NCI-H460 (cell line): ENCODE measurements at places on chromosomes 6 and 20.

DNA sequence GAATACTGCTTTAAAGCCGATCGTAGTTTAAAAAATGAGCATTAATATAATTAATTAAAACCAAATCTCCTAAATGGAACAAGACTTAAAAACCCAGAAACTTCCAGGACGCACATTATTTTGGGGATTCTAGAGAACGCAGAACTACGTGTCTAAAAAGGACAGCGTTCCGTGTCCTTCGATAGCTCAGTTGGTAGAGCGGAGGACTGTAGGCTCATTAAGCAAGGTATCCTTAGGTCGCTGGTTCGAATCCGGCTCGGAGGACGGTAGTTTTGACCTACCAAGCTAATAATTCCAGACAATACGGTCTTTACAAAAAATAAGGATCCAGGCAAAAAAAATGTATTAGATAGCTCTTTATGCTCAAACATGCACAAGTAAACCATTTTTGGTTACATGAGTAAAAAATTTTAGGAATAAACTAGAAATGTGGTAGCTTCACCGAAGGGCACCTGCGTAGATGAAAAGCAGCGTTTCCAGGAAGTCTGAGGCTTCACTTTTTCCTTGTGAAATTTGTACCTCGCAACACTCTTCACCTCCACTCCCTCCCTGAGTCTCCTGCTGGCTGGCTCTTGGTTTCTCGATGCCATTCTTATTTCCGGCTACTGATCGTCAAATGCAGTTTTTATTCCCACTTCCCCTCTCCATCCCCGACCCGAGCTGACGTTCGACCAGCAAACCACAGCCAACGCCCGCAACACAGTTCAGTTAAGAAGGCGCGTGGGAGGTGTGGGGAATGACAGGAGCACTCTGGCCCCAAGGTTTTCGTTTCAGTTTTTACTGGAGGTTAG lies 19.6 kb upstream of the ABT1 start:
- DNase-seq, result peak; percentile 74

GRCh38 chr6:148240861-148241477 lies 101.7 kb upstream of the SASH1 start:
- no peak for DNase-seq

GRCh38 chr6:160038479-160038878 lies 69.6 kb downstream of the IGF2R start:
- DNase-seq, result no peak

GRCh38 chr20:11682285-11682684 lies 235.4 kb upstream of the BTBD3 start:
- no peak for DNase-seq

GRCh38 chr6:140485740-140486449 lies 1111.4 kb upstream of the CITED2 start:
- peak; percentile 46 for DNase-seq

GRCh38 chr20:21214431-21214830 lies 88.5 kb downstream of the KIZ start:
- DNase-seq, result no peak

GRCh38 chr6:144469144-144469575 lies 184.0 kb downstream of the UTRN start:
- DNase-seq, result no peak

DNA sequence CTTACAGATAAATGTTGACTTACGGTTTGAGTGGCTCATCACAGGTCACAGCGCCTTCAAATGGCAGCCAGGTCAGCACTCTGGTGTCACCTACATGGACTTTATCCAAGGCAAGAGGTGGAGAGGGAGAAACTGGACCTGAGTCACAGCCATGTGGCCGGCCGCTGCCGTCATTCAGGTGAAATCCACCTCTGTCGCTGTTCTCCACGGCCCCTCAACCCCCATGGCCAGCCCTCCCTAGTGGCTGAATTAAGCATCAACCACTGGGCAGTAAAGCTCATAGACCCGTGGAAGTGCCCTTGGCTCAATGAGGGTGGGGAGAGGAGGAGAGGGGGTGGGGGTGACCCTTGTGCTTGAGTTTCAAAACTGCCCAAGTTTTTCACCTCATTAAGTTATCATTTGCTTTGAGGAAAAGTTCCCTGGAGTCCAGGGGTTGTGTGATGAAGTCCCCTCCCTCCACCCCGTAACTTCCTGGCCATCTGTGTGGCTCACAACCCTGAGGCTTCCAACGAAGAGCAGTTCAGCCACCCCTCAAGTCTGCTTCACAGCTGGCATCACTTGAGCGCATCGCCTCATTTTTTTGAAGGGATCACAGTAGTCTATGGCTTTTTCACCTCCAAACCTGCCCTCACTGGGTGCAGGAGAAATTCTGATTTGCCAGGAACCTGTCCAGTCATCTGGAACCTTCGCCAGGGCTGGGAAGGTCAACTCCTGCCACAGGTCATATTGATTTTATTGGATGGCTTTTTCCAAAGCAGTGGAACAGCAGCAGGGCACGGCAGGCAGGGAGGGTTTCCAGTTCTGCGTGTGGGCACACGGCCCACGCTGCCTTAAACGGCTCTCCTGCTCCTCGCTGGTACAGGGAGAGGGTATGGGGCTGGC lies 43.5 kb upstream of the APCDD1L start:
- no peak for DNase-seq

GRCh38 chr20:20608041-20608440 lies 104.4 kb downstream of the RALGAPA2 start:
- DNase-seq, result no peak

DNA sequence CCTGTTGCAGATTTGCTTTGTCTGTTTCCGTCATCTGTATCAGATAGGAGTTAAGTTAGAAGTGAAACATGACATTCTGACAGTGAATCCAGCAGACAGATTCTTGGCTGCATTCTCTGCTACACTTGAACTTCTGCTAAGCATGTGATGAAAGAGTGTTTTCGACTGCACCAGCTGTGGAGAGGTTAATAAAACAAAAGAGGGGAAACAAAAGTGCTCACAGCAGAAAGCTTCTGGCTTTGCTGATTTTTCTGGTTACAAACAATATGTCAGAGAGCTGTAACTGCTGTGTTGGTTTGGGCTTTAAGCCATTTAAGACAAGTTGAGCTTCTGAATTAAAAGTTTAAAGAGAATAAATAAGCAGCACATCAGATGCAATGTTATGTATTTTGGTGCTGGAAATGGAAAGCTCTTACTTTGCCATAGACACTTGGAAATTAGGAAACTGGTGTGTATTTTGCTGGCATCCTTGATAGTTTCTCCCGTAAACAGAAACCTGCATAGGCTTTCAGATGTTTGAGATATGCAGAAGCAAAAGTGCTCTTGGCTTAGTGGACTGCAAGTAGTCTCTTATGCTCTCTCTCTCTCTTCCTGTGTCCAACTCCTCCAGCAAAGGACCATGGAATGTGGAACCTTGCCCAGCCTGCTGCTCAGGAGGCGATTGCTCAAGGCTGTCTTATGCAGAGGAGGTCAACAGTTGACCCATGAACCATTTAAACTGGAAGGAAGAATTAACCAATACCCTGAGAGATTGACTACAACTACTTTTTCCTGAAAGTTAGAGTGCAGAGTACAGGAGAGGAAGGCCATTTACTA lies 104.9 kb downstream of the RPS12 start:
- no peak for DNase-seq

DNA sequence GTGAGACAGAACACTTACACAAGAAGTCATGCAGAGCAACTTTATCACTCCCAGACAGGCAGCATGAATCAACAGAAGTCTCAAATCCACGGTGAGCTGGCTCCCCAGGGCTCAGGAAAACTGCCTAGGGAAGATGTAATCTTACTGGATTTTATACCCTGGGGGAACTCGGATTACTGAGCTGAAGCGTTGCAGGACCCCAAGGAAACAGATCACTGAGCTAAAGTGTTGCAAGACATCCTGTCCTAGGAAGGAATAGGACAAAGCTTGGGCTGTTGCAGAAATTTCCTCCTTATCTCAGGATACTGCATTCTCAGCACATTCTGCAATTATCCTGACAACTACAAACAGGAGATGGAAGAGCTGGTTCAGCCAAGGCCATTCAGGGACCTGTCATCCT lies 224.8 kb downstream of the TFAP2A start:
- no peak for DNase-seq

DNA sequence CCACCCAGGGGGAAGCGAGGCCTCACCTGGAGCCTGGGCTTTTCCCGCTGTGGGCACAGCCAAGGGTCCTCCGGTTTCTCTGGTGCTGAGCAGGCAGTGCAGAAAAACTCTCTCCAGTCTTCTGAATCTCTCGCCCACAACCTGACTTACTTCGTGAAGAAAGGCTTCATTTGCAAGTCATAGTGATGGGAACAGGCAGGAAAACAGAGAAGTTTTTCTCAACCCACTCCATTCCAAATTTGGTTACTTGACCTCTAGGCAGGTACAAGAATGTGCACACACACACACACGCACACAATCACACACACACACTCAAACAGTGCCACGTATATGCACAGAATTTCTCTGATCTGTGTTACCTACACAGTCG lies 524.5 kb downstream of the CD83 start:
- DNase-seq, result no peak

GRCh38 chr20:59825944-59826759 lies 107.3 kb downstream of the SYCP2 start:
- no peak for DNase-seq

DNA sequence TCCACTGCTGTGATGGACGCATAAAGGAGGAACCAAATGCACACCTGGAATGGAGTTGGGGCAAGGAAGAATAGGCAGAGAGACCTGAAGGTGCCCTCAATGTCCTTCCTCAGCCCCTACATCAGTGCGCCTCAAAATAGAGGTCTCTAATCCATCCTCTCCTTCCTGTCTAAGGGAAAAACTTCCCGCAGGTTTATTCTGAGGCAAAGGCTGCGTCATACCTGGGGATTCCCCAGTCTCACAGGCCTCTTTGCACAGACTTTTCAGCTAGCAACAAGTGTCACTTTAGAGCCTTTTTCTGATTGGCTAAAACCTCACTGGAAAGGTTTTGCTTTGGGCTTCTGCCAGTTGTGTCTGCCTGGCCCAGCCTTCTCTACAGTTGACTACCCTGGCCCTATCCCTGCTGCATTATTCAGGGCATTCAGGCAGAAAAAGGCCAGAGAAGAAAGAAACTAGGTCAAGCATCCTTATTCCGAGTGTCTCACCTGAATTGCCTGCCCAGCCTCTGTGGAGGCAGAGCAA lies 1.8 kb upstream of the HLA-DQB1 start:
- peak; percentile 50 for DNase-seq

DNA sequence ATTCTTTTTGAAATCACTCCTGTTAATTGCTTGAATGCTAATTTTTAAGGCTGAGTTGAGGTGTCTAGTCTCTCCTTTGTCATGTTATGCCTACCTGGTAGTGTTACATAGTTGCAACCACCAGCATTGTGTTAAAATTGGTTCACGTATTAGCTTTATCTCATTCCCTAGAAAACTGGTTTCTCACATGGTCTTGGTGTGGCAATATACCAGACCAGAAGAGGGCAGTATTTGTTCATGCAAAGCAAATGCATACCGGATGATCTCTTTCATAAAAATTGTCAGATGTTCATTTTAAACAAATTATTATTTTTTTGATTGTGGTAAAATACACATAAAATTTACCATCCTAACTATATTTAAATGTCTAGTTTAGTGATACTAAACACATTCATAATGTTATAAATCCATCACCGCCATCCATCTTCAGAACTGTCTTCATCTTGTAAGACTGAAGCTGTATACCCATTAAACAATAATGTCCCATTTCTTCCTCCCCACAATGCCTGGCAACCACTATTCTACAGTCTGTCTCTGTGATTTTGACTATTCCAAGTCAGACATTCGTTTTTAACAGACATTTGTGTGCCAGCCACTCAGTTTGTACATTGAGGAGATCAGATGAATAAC lies 92.8 kb downstream of the ATRN start:
- peak; percentile 46 for DNase-seq

GRCh38 chr20:63957690-63958441 lies 1.6 kb upstream of the UCKL1 start:
- no peak for DNase-seq

GRCh38 chr6:8088886-8089285 lies 13.5 kb downstream of the EEF1E1 start:
- DNase-seq, result no peak

- no peak for DNase-seq
Measured at GRCh38 chr6:17233531-17233930, 47.6 kb upstream of the RBM24 start.

- no peak for DNase-seq
Measured at GRCh38 chr6:133671376-133671775, 217.5 kb upstream of the TCF21 start.

- no peak for DNase-seq
Measured at GRCh38 chr20:12049125-12049524, 131.4 kb downstream of the BTBD3 start.

- no peak for DNase-seq
Measured at GRCh38 chr6:105345506-105345905, 57.4 kb downstream of the PREP start.

- no peak for DNase-seq
Measured at GRCh38 chr20:52035498-52035897, 156.1 kb downstream of the ZFP64 start.

DNA sequence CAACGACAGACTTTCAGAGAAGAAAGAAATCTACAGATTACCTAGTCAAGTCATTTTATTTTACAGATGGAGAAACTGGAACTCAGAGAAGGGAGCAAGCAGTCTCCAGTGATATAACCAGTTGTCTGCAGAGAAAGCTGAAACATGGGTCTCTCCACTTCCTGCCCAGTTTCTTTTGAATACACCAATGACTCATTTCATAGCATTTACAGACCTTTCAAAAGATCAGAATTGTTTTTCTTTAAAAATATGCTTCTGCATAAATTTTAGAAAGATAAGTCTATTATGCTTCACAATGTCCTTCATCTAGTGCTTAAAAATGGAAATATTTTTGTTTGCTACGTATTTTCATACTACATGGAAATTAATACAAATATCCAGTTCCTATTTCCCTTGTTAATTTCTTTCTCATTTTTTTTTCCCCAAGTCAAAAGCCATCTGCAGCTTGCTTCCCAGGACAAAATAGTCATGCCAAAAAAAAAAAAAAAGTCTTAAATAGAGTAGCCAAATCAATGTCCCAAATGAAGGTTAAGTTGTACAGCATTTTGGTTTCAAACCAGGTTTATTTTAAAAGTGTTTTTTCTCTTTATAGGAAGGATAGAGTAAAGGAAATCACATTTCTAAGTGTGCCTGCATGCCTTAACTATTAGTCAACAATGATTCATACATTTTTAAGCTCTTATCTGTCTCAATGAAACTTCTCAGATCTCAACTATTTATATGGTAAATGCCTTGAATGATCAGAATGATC lies 36.9 kb downstream of the ARHGAP18 start:
- no peak for DNase-seq

DNA sequence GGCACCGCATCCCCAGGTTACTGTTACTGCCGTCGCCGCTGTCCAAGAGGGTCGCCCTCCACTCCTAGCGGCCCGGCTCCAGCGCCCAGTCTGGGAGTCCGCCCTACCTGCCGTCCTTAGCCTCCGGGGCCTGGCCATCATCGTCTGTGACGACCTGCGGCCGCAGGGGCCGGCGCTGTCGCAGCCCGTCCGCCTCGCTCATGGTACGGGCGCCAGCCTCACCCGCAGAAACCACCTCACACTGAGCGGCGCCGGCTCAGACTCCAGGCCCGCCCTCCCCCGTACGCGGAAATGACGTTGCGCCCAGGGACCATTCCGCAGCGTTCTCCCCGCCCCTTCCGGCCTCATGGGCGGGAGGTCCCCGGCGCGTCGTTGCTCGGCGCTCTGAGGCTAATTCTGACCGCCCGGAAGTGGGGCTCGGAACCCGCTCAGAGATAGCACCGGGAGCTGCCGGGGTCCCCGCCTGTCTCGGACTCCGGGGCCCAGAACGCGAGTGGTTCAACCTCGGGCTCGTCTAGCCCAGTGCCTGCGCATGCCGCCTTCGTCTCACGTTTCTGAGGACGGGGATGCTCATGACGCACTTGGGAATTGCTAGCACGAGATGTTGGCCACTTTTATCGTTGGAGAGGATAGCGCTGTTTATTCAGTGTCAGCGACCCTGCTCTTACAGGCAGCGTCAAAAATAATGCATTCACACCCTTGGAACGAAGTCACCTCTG lies at the start of gene APMAP:
Gene APMAP (minus strand): TSS at position 265 of the 719 bp plus-strand sequence. CDS start 63 bp downstream, at position 202.
- DNase-seq, result peak; percentile 91

- DNase-seq, result no peak
Measured at GRCh38 chr6:157227202-157228166, 95.8 kb downstream of the TMEM242 start.
